ENCODE measurements at places on chromosomes 7 and 10. TPM values are rescaled to one million over a fixed set of nuclear protein-coding genes. Genes with fewer than 3 reads are reported as not detected.

Gene AKR1B15
- total RNA-seq: 1.7 TPM

Gene SH3PXD2A
- 34.4 TPM for total RNA-seq

- H3K36me3 ChIP-seq: peaks cover 40% of the 10 kb centered on the region
- H3K27ac ChIP-seq: no peak overlapping the region
- DNase-seq: no peak
- H3K4me3 ChIP-seq: no peak overlapping the region
- no peaks in the 10 kb centered on the region for H3K27me3 ChIP-seq
- H3K4me1 ChIP-seq: peaks cover 48% of the 10 kb centered on the region
Observed at GRCh38 chr7:41689815-41690214, 13.1 kb downstream of the INHBA start.

GRCh38 chr7:116977172-116977571 lies 23.9 kb downstream of the ST7 start:
- H3K27me3 ChIP-seq: no peaks in the 10 kb centered on the region
- H3K27ac ChIP-seq: no peak overlapping the region
- DNase-seq: no peak
- no peak overlapping the region for H3K4me3 ChIP-seq
- peaks cover 9% of the 10 kb centered on the region for H3K36me3 ChIP-seq
- H3K4me1 ChIP-seq: no peaks in the 10 kb centered on the region
